T-helper 9 cell (primary cell): ENCODE measurements at places on chromosomes 12 and 14.
A peak's percentile ranks its signal among the peaks of the same experiment; 100 is the strongest.

DNA sequence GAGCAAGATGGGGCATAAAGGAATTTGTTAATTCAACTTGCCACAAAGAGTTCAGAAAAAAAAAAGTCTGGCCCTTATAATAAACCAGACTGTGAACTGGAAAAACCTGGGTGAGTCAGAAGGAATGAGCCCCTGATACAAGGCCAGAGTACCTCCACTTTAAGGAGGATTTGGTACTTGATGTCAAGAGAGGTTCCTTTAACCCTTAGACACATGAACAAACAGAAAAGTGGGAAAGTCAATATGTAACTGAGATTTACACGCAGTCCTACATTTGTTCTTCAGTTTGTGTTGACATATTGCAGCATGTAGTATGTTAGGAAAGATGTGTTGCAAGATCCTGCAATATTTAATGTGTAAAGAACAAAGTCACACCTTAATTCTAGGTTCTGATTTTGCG lies 14.2 kb upstream of the SLC38A4 start:
- no peak for DNase-seq

- peak; percentile 37 for DNase-seq
Observed at GRCh38 chr12:56631790-56632700, 1.9 kb upstream of the BAZ2A start.

- DNase-seq, result no peak
Observed at GRCh38 chr14:50820786-50821509, 10.0 kb downstream of the NIN start.

GRCh38 chr14:20811986-20812975 lies 9.6 kb upstream of the RNASE1 start:
- no peak for DNase-seq

GRCh38 chr14:35637269-35637668 lies 103.3 kb downstream of the INSM2 start:
- no peak for DNase-seq

GRCh38 chr12:120350576-120351350 lies 18.2 kb downstream of the MSI1 start:
- DNase-seq, result no peak

- DNase-seq, result no peak
Observed at GRCh38 chr12:64566831-64567517, 43.3 kb upstream of the RASSF3 start.

DNA sequence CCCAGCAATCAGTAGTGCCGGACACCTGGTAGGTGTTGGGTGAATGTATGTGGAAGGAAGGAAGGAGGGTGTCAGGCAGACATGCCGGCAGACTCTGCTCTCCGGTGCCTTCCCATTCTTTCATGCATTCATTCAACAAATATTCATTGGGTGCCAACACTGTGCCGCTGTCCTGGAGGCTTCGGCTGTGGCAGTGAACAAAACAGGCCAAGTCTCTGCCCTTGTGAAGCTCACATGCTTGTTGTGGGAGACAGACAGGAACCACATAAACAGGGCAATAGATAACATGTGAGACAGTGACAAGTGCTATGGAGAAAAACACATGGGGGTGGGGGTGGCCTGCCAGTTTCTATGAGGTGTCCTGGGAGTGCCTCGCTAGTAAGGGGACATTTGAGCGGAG lies 56.5 kb upstream of the ATF1 start:
- no peak for DNase-seq

DNA sequence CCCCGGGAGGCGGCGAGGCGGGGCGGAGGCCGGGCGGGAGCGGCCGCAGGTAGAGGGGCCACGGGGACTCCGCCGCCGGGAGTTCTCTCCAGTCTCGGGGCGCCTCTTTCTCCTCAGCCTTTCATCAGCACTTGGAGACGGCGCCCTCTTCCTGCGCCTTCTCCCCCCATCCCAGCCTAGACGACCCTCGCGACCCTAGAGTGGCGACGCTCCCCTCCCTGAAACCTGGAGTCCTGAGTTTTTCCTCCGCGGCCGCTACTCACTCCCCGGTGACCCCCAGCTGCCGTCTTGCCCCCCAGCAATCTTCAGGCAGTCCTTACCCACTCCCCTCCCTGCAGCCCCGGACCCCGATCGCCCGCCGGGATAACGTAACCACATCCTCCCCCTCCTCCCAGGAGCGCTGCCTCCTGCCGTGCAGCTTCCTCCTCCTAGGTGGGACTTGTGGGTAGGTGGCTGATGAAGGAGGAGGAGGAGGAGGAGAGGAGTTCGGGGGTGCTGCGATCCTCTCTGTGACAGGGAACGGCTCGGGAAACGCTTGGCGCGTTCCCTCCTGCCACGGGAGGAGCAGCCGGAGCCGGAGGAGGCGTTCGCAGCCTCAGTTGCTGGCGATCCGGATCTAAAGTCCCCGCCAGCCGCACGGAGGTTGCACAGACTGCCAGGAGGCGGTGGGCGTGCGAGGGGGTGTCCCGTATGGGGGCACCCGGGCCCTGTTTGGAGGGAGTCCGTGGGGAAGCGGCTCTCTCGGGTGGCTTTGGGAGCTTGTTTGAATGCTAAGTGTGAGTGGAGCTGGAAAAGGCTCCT lies 891 bp downstream of the PLEKHA5 start:
- DNase-seq, result peak; percentile 1

DNA sequence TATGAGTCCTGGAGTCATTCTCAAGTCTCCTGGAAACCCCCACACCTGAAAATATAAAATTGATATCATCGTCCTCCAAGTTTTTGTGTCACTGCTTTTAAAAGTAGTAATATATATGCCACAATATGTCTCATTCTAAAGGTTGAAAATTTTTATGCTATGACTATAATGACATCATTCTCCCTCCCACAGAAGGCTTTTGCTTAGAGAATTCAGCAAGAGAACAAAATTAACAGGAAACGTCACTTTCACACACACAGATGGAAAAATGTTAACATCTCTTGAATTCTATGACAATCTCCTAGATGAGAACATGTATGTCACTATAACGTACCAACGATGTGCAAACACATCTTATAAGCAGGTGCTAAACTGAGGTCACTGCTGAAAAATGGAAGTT lies 498.3 kb downstream of the FOXG1 start:
- no peak for DNase-seq

GRCh38 chr12:132410296-132410625 lies 79.7 kb upstream of the FBRSL1 start:
- DNase-seq, result no peak

DNA sequence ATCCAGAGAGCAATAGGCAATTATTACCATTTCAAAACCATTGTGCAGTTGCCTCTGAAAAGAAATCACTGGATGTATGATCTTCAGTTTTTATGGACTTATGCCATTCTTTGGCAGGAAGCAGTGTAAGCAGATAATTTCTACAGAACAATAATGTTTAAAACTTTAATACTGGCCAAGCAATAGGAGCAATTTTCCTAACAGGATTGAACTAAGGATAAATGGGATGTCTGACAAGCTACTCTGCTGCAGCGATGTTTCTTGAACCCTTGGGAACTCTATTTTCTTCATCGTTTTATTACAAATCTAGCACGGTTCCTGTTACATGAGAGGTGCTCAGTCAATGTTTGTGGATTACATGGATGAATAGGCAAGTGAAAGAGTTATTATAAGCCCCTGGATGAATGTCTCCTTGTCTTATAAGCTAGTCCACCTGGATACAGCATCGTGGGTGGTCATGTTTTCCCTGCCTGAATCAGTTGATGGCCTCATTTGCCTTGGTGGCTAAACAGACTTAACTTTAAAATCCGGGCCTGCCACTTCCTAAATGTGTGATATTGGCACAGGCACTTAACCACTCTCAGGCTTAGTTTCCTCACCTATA lies 68.2 kb upstream of the MDM1 start:
- DNase-seq, result no peak

GRCh38 chr12:71840231-71840847 lies 780 bp downstream of the TBC1D15 start:
- DNase-seq, result no peak

DNA sequence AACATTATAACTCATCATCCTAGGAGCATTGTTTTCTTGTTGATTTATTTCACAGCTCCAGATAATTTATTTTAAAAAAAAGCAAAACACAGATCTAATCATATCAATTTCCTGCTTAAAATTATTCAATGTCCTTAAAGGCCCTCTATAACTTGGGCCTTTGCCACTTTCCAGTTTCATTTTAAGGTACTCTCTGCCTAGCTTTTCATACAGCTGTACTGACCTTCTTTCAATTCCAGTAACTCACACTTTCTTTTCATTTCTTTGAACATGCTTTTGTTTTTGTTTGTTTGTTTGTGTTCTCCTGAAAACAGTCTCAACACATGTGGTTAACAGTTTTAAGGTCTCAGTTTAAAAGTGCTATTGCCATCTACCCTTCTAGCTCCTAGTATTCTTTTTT lies 281.9 kb downstream of the ACSS3 start:
- DNase-seq, result no peak

DNA sequence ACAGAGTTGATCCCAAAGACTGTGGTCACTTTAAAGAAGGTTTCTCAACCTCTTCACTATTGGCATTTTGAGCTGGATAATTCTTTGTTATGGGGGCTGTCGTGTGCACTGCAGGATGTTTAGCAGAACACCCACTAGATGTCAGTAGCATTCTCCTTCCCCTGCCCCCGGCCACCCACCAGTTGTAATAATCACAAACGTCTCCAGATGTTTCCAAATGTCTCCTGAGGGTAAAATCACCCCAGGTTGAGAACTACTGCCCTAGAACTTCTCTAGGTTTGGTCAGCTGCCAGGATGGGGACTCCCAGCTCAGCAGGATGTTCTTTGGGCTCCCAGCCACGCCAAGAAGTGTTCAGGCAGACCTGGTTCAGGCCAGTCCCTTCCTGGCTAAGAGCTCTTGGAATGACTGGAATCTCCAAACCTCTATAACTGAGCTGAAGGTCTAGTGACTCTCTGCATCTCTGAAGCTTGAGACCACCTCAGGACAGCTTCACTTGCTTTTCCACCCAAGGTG lies 12.5 kb upstream of the AJUBA start:
- no peak for DNase-seq

- DNase-seq, result no peak
Observed at GRCh38 chr14:50210074-50210473, 21.3 kb downstream of the SOS2 start.

DNA sequence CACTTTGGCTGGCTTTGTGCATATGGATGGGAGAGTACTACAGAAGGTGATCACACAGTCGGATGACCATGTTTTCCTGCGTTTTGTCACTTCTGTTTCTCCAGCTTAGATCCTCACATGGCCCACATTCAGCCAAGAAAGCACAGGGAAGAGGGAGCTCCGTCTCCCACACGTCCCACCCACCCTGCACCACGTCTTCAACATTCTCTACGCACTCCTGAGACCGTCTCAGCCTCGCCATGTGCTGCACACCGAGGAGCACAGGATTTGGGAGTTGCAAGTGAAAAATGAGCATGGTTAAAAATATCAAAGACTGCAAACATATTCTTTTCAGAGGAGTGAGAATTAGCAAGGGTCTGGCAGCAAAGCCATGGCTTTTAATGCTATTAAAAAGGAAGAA lies 122.2 kb downstream of the APAF1 start:
- DNase-seq, result no peak

DNA sequence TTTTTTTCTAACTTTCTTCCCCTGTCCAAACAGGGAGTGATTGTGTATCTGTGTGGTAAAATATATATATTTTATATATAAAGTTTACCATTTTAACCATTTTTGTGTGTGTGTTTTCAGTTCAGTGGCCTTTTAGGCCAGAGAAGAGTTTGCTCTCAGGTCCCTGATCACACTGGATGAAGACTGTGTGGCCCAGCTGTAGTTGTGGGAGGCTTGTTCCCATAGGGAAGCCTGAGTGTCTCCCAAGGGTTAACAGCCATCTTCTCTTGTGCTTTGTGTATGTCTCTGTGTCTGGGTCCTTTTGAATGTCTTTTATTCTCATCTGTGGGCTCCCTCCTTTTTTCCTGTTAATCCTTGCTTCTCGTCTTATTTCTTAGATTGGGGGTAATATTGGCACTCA lies 23.4 kb downstream of the CGRRF1 start:
- no peak for DNase-seq

GRCh38 chr12:63124778-63125177 lies 26.2 kb downstream of the AVPR1A start:
- DNase-seq, result no peak

DNA sequence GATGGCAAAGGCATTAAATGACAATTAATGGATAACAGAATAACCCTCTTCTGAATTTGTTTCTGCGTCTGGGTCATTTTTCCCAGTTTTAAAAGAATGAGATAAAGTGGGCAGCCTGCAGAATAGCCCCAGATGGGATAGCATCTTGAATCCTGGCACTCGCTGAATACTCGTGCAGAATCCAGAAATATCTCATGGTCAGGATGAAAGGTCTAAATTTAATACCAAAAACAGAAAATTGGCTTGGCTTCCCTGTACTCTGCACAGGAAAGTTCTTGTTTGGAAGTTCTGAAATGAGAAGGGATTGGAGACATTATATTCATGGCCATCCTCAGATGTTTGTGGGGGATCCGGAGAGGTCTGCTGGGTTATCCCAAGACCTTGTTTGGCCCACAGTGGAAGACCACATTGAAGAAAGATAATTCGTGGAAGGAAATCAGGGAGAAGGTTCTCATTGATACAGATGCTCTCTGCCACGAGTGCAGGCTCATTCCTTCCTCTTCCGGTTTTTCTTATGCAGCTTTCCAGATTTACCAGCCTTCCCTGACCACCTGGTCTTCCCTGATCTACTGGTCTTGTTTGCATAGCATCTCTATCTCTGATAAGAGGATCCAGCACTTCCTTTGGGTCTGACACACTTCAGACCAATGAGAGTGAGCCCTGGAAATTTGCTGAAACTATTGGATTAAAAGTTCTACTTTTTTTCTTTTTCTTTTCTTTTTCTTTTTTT lies 6.0 kb upstream of the IFT81 start:
- DNase-seq, result no peak

GRCh38 chr12:46977871-46978375 lies 101.5 kb upstream of the PCED1B start:
- DNase-seq, result no peak

GRCh38 chr12:105613887-105614286 lies 283.4 kb downstream of the C12orf75 start:
- no peak for DNase-seq

DNA sequence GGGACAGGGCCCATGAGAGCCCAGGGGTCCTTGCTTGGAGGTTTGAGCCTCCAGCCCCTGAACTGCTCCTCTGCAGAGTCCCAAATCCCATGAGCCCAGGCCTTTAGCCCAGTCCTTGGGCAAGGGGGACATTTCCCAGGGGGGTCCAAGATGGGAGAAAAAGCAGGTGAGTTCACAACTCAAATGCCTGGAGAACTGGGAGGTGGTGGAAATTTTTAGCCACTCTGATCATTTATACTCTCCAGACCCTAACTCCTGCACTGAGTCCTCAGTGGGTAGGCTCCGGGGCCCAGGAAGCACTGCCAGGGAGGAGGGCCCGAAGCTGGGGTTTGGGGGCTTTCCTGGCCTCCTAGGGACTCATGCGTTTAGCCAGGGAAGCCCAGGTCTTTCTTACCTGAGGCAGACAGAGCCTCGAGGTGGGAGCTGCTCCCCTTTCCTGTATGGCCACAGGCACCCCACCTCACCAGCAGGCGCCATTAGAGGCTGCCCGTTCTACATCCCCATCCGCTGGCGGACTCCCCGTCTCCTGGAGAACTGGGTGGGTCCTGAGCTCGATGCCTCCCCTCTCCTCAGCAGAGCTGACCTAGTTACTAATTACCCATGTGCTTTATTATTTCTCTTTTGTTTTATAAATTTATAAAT lies 998 bp downstream of the HNF1A start:
- DNase-seq, result no peak

- no peak for DNase-seq
Observed at GRCh38 chr14:55546212-55546874, 33.7 kb upstream of the KTN1 start.
